Stimulated activated CD8-positive, alpha-beta memory T cell treated with anti-CD3 and anti-CD28 coated beads, Interleukin-15, amount 100 ng/mL, for 4 hours (primary cell): ENCODE measurements at places on chromosomes 7 and 10.

DNA sequence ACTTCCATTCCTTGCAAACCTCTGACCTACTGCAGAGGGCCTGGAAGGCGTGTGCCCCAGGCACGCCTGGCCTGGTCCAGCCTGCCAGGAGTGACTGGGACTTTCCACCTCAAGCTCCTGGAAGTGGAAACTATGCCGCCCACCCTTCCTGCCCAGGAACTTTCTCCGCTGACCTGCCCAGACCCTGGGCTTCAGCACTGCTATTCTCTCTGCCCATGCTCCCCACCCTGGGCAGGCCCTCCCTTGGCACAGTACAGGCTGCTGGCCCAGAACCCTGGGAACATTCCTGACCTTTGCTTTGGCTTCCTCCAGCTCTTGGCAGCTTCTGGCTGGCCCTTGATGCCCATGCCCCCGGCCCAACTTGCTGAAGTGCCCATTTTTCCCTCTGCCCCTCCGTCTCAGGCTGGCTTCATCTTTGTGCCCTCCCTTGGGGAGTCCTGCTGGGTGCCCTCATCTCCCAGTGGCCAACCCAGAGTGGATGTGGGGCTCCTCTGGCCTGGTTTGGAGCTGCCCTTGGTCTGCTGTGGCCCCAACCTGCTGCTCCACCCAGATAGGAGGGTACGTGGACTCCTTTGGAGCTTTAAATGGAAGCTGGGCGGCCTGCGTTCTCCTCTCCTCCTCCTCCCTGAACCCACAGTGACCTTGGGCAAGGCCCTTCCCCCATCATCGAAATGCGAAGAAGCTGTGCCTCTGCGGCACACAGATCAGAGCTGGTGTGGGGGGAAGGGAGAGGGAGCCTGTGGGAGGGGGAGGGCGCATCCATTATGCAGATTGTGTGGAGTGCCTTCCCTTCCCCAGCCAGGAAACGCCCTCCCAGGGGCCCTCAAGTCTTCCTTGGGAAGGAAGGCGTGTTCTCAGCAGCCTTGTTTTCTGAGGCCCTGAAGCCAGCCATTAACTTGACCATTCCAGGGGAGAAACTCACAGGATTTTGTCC is 3.4 kb downstream of the MMRN2 start:
- no peak for DNase-seq

DNA sequence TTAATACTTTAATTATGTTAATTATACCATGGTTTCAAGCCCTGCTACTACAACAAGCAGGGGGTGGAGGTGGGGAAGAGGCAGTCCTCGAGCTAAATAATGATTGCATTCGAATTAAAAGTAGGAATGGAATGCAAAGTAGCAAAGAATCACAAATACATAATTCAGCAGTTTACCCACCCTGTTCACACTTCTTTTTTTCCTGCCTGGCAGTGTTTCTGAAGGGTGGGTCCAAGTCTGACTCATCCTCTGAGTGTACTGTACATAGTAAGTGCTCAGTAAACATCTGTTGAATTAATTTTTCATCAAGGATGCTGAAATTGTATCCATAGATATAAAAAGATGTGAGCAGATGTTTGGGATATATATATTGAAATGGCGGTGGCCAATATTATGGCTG is 778.8 kb downstream of the LRMDA start:
- no peak for DNase-seq

- no peak for DNase-seq
Measured at GRCh38 chr7:14071045-14071444, 81.6 kb upstream of the ETV1 start.

DNA sequence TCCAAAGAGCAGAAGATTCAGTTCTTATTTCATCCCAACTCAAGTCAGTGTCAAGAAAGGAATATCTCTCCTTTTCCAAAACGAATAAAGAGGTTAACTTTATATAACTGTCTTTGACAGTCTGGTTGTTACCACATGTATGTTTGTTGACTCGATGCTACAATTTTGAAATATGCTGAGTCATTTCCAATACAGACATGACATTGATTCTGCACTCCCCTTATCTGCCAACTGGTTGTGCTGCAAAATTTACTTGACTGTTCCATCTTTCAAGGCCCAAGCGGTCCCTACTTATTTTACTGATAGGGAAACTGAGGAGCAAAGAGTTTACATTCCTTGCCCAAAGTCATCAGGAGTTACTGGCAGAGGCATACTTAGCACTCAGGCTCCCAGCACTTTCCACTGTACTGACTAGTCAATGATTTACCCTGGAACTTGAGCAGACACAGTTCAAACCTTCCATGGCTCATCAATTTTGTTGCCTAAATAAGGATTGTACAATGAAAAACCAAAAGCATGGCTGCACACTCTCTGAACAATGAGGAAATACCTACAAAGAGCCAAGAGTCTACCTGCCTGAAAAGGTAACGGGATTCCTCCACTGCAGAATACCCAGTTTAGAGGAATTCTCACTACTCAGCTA is 52.8 kb downstream of the ABLIM1 start:
- DNase-seq: no peak

DNA sequence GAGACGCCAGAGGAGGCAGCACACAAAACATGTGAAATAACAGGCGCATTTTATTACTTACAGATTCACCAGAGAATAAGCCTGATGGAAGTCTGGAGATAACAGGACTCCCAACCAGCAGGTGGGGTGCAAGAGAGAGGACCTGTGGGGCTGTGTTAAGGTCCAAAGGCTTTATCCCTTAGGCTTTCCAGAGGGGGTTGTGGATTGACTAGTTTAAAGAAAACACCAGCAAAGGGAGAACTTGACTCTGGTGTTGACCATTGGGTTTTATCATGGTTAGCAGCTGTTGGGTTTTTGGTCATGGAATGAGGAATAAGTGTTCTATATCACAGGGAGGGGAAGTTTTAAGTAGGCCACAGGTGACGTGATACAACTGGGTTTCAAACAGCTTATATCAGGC is 1.6 kb upstream of the CRPPA start:
- DNase-seq: no peak

DNA sequence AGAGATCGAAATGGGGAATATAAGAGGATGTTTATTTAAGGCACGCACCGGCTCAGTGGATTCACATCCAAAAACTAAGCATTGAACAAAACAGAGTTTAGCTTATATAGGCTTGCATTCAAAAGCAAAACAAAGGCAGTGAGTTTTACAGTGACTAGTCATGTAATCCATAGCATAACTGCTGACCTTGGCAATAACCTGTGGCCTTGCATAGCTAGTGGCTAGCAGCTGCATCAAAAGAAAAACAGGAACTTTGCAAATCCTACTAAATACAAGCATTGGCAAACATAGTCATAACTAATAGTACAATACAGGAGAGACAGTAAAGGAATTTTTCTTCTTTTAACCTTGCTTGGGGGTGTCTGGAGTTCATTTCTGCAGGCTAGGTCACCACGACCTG is 9.7 kb upstream of the ZNF485 start:
- DNase-seq: no peak

DNA sequence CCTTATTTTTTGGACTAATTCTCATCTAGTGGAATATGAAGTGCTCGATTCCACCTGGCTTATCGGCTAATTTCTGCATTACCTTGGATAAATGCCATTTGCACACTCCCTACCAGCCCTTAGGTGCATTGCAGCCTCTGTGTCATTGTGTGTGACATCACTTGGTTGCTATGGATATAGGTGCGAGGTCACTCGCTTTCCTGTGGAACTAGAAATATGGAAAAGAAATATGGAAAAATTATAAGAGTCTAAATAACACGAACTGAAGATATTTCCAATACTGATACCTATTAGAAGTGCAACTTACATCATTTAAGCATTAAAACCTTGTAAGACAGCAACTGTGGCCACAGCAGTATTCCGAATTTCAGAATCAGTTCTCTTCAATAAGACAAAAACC is 2.0 kb downstream of the YWHAG start:
- no peak for DNase-seq

- no peak for DNase-seq
Measured at GRCh38 chr7:148650232-148650858, 48.4 kb upstream of the CUL1 start.

- no peak for DNase-seq
Measured at GRCh38 chr10:35391954-35392262, 55.6 kb downstream of the CCNY start.

DNA sequence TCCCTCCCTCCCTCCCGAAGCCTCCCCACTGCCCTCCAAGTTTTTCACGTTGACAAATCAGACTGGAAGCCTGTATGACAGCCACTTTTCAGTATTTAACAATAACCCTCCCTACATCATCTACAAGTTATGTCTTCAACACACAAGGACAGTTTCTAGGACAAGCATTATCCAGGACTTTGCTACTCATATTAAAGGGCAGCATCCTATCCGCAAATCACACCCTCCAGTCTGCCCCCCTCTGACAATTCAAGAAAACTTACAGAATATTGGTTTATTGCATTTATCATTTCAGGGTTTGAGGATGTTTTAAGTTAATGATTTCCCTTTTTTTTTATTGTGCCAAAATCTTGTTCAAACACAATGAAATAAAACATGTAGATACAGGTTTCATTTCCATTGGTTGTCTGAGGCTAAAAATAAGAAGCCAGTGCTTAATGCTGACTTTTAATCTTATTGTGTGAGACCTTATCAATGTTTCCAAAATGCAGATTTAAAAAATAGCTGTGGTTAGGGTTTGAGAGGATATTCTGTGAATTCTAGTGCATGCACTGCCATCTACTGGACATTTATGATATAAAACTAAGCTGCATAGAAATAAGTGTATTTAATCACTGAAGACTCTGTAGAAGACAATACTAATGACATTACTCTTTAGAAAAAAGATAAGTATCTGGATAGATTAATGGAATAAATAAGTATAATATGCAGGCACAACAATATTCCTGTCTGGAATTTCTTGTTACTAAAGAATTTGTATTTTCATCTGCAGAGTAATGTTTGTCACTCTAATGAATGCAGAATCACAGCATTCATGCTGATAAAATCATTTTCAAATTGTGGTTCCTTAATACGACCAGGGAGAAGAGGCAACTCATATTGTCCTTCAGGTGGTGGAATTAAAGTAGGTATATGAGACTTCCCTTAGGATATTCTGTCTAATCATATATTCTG is 64.1 kb downstream of the CAV1 start:
- no peak for DNase-seq

GRCh38 chr10:91313-91712 is 42.2 kb upstream of the TUBB8 start:
- DNase-seq: no peak

DNA sequence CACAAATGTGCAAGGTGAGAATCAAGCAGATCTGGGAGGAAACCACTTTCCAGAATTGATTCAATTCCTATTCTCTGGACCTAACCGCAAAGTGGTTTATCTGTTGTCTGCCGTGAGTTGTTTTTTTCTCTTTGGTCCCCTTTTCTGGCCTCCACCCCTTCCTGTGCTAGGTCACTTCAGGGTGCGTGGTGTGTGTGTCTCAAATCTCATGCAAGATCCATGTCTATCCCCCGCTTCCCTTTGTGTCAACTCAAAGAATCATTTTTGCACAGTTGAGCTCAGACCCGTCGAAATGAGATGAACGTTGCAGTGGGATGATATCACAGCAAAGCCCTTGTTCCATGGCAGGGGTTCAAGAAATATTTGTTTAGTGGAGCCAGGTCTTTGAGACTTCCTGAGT is 184.5 kb downstream of the GATA3 start:
- DNase-seq: no peak

- no peak for DNase-seq
Measured at GRCh38 chr7:124722292-124722691, 43.3 kb downstream of the GPR37 start.

- no peak for DNase-seq
Measured at GRCh38 chr7:51314726-51315125, 1.9 kb downstream of the COBL start.

DNA sequence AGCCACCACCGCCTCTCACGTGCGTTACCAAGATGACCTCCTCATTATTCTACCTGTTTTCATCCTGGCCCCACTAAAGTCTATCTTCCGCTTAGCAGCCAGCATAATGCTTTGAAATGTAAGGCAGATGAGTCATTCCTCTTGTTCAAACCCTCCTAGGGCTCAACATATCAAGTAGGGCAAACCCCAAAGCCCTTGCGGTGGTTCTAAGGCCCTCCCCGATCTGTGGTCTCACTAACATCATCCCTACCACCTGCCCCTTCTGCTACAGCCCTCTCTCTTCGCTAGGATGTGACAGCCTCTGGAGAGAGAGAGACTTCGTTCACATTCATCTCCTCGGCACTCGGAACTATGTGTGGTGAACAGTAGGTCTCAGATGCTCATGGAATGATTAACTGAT is 94.8 kb downstream of the SVIL start:
- no peak for DNase-seq

DNA sequence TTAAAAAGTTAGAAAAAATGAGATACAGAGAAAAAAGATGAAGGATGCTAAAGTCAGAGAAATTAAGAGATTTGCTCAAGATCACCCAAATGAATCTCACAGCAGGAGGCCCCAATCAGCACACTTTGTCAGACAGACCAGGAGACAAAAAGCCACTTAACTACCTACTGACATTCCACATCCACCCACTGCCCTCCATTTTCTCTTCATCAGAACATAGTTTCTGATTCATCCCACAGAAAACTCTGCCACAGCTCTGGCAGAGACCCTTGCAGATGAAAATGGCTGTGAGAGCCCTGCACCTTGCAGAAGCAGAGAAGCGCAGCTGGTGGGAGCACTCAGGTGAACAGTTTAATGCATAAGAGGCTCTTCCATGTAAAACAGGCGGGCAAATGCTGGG is 26.6 kb downstream of the DGKI start:
- no peak for DNase-seq

DNA sequence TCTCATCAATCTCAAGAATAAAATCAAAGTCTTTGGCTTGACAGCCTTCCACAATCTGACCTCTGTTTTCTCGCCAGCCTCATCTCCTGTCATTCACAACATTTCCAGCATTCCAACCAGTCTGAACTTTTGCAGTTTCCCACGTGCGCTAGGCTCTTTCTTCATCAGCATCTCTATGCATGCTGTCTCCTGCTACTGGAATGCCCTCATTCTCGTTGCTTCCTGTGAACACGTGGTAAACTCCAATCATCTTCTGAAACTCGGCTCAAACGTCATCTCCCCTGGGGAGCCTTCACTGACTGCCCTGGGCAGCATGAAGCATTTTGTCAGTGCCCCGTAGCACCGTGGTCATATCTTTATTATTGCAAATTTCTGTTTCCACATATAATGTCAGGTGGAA is 12.2 kb upstream of the RSBN1L start:
- no peak for DNase-seq

DNA sequence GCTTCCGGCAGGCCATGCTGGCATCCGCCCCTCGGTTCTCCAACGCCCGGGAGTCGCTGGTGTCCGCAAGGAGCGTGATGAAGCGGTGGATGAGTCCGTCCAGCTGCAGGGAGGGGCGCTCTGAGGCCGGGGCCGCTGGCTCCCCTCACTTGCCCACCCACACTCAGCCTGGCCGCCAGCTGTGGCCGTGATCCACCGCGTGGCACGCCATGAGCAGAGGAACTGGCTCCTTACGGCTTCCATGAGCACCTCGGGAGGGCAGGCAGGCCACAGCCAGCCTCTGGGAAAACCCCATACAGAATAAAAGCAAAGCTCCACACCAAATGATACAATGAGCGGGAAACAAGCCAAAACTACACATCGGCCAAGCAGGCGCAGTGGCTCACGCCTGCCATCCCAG is 15.5 kb upstream of the MICALL2 start:
- DNase-seq: no peak

- no peak for DNase-seq
Measured at GRCh38 chr7:28865601-28866144, 92.5 kb downstream of the TRIL start.

GRCh38 chr10:125023862-125024496 is 82.1 kb downstream of the ZRANB1 start:
- no peak for DNase-seq

GRCh38 chr7:81802251-81802650 is 32.4 kb upstream of the HGF start:
- DNase-seq: no peak

- no peak for DNase-seq
Measured at GRCh38 chr7:105496521-105496920, 25.6 kb downstream of the PUS7 start.
